ENCODE measurements at places on chromosomes 11 and 22. TPM values are rescaled to one million over a fixed set of nuclear protein-coding genes. Genes with fewer than 3 reads are reported as not detected.

- no peak for DNase-seq
Observed at GRCh38 chr22:47810505-47811500, 1048.4 kb downstream of the TBC1D22A start.

DNA sequence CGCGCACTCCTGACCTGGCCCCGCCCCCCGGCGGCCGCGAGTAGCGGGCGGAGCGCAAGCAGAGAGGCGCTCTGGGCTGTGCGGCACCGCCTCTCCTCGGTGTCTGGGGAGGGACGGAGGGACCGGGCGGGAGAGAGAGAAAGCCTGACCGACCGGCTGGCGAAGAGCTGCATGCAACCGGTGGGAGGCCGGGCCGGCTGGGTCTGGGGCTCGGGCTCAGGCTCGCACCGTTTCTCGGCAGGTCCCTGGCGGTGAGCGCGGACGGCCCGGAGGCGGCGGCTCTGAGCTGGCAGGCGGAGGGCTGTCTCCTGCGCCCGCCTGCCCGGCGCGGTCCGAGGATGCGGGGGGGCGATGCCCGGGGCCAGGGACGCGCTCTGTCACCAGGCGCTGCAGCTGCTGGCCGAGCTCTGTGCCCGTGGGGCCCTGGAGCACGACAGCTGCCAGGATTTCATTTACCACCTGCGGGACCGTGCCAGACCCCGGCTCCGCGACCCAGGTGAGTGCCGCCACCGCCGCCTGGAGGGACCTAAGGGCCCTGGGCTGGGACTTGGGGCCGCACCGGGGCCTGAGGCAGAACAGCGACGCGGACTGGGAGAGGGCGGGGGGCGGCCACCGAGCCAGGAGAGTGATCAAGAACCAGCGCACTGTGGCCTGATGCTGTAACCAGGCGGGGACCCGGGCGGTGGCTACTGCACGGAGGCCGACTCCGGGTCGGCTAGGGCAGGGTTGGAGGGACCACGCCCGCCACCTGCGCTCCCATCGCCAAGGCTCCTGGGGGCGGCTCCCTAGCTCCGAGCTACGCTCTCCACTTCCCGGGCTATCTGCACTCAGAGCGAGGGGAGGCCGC lies at the start of gene SYT9:
TSS of gene SYT9 (plus strand) at position 69 of the 847 bp plus-strand sequence. CDS start at position 352, 283 bp downstream.
- no peak for DNase-seq

DNA sequence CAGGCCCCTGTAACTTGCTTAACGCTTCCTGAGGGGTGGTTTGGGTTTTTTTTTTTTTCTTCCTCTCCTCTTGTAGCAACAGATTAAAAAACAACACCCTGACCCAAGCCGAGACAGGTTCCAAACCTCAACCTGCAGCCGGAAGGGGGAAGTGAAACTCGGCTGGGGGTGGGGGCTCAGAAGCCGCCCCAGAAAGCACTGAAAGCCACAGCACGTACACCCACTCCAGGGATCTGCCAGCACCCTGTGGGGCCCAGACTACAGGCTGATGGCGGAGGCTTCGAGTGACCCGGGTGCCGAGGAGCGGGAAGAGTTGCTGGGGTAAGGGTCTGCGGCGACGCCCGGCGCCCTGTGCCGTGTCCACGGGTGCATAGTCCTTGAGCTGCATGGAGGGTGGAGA lies at the start of gene LSP1:
TSS of gene LSP1 (plus strand) at position 208 of the 400 bp plus-strand sequence. CDS start at position 269, 61 bp downstream.
- DNase-seq = no peak

DNA sequence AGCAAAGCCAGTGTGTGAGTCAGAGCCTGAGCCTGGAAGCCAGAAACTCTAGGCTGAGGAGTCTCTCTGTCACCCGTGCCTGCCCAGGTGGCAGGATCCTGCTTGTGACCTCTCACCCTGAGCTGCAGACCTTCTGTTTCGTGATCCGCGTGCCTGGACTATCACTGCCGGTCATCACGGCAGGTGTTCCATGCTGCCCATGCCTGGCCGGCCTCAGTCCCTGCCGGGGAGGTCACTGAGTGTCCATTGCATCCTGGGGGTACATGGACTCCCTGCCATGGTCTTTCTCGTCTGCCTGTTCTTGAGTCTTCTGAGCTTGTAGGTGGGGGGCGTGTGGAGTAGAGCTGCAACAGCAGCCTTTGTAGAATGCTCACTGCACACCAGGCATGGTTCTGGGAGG lies 1032.4 kb downstream of the TBC1D22A start:
- no peak for DNase-seq

DNA sequence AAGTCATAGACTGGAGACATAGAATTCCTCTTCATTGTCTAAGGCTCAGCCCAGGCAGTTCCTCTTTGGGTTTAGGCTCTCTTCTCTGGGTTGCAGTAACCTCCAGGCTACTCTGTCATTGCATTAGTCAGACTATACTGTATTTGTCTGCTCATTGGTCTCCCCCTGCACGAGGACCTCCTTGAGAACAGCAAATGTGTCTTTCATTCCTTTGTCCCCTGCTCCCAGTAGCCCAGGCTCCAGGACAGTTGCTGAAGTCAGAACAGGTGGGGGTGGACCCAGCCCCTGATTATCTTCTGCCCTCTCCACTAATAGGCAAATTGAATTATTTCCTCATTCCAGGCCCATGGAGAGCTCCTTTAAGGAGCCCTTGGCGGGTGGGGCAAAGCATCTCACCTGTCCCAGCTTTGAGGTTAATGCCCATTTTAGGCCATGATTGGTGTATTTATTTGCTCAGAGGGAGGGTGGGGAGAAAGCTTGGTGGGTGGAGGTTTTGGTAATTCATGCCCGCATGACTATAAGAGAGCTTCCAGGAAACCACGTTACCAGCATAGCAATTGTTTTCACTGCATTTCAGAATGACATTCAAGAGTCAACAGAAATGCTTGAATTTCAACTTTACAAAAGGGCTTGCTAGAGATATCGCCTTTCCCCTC lies 40.9 kb downstream of the NAV2 start:
- DNase-seq = no peak

Gene CAVIN3
- total RNA-seq = 119 TPM

All from kidney epithelial cell (primary cell).